CD4-positive, alpha-beta T cell (primary cell): ENCODE measurements at places on chromosomes 2 and 18. TPM values are rescaled to one million over a fixed set of nuclear protein-coding genes. Genes with fewer than 3 reads are reported as not detected.

GRCh38 chr2:102522162-102522561 is 49.1 kb downstream of the SLC9A4 start:
- DNase-seq, result no peak

Gene CNDP1
- total RNA-seq, result 0.39 TPM

Gene CYBRD1
- total RNA-seq, result 0.45 TPM

DNA sequence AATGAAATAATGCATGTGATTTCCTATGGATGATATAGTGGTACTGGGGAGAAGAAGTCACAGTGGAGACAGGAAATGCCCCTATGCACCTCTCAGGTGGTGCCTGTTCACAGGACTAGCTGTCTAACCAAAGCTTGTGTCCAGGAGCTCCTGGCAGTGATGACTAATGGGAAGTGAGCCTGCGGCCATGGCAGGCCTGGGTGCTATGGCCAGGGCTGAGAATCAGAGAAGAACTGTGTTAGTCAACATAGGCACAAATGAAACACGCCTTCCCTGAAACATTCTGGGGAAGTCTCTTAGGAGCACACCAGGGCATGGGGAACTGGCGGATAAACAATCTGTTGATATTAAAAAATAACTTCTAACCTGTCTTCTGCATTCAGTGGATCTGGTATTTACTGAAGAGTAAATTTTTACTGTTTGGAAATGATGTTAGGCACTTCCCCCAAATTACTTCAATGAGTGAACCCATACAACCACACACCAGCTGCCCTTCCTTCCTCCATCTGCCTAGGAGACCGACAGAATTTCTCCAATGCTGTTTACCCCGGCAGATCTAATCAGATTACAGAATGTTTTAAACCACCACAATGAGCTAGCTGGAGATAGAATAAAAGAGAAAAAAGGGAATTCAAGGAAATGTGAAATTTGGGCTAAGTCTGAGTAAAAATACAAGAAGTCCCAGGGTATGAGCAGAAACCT is 67.4 kb downstream of the MEP1B start:
- no peak for DNase-seq

DNA sequence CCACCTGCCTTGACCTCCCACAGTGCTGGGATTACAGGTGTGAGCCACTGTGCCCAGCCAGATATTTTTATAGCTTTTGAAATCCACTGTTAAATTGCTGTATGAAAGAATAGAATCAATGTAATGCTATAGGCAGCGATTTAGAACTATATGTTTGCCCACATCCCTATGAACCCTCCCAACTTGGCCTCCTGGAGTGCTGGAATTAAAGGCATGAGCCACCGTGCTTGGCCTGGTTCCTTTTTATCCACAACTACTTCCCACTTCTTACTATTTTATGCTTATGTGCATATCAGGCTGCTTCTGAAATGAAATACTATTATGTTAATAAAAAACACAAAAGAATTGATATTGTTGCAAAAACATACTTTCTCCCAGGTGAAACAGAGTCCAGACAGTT is 11.6 kb upstream of the PTPN2 start:
- no peak for DNase-seq

DNA sequence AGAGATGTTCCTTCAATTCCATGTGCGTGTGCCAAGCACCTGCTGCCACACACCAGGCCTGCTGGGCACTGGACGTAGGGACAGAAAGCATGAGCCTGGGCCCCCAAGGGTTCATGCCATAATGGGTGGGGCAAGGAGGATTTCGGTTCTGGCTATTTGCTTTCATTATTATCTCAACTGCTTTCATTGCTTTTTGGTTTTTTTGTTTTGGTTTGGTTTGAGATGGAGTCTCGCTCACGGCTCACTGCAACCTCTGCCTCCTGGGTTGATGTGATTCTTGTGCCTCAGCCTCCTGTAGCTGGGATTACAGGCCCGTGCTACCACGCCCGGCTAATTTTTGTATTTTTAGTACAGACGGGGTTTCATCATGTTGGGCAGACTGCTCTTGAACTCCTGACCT is 57.2 kb downstream of the SF3B1 start:
- no peak for DNase-seq

DNA sequence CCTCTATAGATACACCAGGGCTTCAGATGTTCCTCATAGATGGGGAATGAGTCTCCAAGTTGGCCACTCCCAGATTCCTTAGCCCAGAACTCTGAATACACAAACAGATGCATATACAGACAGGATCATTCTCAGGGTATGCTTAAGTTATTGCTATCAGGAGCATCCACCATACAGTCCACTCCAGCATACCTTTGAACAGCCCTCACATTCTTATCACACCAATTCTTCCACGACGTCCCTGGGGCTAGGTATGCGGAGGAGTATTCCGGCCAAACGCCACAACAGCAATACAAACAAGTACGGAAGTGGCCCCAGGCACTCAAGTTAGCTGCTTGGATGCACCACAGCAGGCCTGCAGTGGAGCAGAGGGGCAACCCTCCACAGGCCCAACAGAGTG is 312.5 kb upstream of the CHAC2 start:
- no peak for DNase-seq

DNA sequence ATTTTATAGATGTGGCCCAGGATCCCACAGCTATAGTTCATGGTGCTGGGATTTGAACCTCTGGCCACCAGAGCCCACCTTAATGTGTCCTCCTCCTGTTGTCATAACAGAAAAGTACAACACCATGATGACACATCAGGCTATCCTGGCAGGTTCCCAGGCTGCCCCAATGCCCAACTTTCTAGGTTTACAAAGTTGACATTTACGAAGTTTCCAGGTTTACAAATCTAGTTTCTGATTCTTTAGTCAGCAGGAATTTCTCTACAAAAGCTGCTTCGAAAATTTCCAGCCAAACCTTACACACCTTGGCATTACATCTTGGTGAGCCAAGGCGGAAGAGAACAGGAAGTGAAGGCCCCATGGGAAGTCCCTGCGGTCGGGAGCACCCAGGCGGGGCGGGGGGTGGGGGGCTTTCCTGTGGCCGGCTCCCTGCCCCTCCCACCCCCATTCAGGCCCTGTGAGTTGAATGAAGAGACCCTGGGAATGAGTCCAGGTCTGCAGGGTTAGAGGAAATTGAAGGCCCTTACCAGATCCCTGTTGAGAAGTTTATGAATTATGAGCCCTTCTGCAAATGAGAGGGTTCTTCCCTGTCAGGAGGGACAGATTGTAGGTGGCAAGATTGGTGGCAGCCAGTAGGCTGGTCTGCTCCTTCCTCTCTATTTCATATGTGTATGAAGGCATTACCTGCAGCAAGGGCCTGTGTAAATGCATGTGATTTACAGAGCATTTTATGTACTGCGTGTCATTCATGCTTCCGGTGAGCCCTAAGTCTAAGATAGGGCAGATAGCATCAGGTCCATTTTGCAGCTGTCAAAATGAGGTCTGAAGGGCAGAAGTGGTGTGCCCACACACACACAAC is 11.1 kb upstream of the IL1RN start:
- no peak for DNase-seq

Gene MROH2A
- not detected for total RNA-seq

DNA sequence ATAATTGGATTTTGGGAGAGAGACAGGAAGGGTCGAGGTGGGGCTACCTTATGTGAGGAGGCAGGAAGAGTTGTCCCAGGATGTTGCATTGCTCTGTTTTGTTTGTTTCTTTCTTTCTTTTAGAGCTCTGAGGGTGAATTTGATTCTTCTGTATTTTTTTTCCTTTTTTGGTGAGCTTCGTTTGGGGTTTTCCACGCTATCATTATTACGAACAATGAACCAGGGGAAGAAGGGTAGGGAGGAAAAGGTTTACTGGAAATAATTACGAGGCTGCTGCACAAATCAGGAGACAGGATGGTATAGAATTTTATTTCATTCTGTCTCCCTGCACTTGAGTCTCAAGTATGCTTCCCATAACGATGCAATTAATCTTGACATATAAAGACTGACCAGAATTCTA is 51.4 kb upstream of the ZNF516 start:
- no peak for DNase-seq

DNA sequence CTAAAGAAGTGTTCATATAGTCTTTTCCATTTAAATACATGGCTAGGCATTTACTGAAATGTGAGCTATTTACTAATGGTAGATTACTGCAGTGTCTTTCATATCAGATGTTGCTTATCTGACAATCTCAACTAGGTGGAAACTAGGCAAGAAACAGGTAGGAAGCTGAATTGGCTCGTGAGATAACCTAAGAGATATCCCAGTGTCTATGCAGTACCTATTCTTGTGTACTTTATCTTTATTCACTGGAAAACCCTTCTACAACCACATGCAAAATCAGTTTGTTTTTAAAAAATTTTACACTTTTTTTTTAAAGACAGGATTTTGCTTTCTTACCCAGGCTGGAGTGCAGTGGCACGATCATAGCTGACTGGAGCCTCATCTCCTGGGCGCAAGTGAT is 63.8 kb downstream of the PLCL1 start:
- DNase-seq, result no peak
